ENCODE measurements at places on chromosomes 3 and 15. TPM values are rescaled to one million over a fixed set of nuclear protein-coding genes. Genes with fewer than 3 reads are reported as not detected.

DNA sequence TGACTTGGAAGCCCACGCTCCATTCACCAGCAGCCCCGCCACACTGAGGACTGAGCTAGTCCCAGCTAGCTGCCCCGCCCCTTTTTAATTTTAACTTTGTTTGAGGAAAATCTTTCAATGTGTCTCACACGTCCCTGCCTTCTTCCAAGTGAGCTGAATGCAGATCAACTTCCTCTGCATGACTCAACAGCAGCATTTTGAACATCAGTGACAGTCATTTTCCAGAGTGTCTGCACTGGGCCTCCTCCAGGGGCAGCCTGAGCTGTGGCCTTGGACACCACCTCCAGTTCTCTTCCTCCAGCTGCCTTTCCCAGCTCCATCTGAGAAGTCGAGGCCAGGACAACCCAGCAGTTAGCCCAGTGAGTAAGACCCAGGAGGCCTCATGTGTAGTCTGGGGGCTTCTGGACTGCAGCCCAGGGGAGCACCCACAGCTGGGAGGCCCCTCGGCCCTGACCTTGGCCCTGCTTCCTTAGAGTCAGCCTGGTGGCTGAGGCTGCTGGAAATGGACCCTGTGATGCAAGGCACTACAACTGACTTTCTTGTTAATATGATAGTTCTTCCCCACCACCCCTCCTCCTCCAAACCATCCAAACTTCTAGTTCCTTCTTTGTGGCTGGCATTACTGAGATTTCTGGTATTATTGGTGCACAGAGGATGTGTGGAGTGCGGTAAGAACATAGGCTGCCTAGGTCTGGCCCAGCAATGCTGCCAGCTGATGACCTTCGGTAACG, 21.4 kb upstream of the ESYT3 start:
- no peak for DNase-seq

- no peak for DNase-seq
Measured at GRCh38 chr3:101825904-101826445, 23.3 kb upstream of the NFKBIZ start.

GRCh38 chr3:26989037-26989436, 366.5 kb downstream of the LRRC3B start:
- no peak for DNase-seq

DNA sequence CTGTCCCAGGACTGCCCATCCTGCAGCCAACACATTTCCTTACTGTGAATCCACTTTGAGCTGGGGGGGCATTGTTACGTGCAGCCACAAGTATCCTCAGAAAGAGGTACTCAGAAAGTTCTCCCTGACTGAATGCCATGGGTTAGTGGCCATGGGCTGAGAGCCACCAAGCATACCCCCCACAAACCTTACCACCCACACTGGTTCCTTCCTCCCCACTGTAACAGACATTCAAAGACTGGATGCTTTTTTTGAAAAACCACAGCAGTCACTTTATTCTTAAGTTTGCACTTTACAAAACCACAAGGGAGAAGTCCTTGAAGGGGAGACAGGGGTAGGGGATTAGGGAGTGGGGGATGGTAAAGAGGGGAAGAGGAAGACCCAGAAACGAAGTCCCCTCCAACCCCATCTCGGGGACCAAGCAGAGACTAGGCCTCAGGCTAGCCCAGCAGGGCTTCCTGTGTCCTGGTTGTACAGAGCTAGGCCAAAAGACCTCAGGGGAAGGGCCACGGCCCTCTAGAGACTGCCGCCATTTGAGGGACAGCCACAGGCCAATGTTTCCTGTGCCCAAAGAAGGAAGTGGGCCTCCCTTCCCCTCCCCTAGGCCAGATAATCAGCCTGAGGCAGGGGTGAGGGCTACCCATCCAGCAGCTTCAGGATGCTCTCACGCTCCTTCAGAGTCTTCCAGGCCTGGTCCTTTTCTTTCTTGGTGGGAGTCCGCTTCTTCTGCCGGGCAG, 10.1 kb upstream of the CAMK1 start:
- DNase-seq: no peak

DNA sequence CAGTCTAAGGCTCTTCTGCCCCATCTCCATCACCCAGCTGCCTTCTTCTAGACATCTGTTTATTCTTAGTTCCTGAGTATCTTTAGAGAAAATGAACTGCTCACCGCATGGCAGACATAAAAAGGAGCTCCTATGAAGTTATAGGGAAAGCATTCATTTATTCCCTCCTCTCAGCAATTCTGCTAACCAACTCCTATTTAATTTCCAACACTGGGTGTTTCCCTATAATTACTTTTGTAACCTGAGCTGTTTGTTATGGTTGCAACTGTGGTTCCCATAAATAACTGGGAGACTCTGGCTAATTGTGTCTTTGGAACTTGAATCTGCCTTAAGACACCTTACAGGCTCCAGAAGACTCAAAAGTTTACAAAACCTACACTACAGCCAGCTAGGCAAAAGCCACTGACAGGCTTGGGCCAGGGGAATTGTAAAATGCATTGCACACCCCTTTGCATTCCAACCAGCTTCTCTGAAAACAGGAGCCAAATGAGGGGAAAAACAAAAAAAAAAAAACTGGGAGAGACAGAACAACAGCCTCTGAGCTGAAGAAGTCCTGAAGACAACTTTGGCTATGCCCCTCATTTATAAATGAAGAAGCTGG, 231.5 kb upstream of the FEZF2 start:
- no peak for DNase-seq

DNA sequence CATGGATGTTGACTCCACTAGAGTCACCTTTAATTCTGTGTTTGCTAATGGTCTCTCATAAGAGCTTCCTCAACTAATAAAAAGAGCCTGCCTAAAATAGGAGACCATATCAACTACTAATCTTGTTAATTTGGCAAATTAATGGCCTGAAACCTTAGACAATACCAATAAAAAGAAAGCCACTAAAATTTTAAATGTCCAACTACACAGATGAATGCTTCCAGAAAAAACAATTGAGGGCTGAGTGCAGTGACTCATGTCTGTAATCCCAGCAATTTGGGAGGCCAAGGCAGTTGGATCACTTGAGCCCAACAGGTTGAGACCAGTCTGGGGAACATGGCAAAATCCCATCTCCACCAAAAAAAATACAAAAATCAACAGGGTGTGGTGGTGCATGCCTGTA, 230.9 kb downstream of the NSUN3 start:
- DNase-seq: no peak

DNA sequence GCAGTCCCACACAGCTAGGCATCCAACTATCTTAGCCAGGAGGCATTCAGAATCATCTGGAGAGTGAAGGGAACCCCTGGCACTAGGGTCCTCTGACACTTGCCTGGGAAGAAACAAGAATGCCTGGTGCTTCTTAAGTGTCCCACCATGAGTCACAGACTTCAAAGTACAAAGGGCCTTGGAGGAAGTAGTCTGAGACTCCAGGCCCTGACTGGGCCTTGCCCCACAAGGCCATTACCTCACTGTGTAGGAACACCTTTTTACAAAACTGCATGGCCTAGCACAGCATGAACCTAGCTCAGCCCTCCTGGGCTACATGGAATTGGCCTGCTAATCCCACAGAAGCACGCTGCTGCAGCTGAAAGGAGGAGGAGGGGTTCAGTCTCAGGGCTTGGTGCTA, 104.5 kb upstream of the SLCO2A1 start:
- no peak for DNase-seq

DNA sequence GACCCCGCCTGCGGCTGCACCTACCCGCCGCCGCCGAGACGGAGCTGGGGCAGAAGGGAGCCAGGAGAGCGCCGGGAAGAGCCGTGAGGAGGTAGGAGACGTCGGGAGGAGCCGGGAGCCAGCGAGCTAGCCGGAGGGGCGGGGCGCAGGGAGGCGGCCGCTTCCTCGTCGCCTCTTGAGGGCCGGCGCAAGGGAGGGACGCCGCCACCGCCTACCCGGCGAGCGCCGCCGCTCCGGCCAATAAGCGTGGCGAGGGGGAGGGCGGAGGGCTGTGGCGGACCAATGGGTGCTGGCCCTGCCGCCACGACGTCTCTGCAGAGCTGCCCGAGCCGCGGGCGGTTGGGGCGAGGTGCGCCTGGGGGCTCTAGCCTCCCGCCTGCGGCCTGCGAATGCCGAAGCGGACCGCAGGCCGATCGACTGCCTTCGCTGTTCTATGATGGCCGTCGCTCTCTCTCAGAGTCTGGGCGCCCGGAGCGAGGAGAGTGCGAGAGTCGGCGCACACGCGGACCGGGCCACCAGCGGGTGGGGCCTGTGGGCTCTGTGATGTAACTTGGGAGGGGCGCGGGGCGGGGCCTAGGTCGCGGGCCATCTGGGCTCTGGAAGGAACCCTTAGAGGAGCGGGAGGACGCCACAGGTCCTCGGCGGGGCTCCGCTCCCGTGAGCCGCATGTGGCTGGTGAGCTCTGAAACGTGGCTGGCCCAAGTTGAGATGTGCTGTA, 72.7 kb upstream of the MAP4 start:
- peak; percentile 95 for DNase-seq

DNA sequence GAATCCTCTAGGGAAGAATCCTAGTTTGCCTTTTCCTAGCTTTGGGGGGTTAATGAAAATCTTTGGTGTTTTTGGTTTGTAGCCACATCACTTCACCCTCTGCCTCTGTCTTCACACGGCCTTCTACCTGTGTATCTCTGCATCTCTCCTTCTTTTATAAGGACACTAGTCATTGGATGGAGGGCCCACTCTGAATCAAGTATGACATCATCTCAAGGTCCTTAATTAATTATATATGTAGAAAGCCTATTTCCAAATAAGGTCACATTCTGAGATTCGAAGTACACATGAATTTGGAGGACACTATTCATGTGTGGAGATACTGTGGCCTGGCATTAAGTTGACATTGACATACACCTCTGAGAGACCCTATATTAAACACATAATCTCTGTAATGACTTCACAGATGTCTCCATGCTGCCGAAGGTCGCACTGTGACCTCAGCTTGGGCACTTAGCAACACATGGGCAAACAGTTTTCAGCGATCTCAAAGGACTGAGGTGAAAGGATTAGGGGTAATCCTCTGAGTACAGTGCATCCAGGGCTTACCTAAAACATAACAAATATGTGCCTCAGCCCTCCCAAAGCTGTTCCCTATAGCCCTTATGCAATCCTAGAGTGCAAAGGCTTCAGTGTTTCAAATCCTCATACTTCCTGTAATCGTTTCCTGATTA, 446.0 kb downstream of the FGF12 start:
- DNase-seq: no peak

GRCh38 chr3:69085168-69085832, 563 bp downstream of the ARL6IP5 start:
- DNase-seq: no peak

GRCh38 chr15:70055601-70056051, 42.1 kb downstream of the TLE3 start:
- DNase-seq: no peak

GRCh38 chr15:56339594-56339993, 25.6 kb upstream of the TEX9 start:
- no peak for DNase-seq

- no peak for DNase-seq
Measured at GRCh38 chr3:49769286-49769915, 16.9 kb downstream of the IP6K1 start.

GRCh38 chr3:175018946-175019727, 160.0 kb downstream of the NAALADL2 start:
- no peak for DNase-seq

DNA sequence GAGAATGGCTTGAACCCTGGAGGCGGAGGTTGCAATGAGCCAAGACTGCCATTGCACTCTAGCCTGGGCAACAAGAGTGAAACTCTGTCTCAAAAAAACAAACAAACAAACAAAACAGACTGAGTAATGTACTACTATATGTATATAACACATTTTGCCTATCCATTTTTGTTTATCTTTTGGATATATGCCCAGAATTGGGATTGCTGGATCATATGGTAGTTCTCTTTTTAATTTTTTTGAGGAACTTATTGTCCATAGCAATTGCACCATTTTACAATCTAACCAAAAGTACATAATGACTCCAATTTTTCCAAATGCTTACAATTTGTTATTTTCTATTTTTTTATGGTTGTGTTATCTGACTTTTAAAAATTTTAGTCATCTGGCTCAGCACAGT, 47.3 kb downstream of the GMPS start:
- DNase-seq: no peak

DNA sequence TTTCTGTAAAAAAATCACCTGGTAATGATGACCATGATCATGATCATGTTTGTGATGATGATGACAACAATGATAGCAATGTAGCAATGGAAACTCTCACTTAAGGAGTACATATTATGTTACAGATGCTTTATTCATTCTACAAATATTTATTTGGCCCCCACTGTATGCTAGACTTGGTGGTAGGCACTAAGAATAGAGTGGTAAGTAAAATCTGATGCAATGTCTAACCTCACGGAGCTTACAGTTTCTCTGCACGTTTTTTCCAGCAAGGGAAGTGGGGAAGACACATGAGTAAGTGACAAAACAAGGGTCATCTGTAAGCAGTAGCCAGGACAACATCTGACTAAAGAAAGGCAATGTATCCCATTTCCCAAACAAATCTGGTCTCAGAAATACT, 199.4 kb upstream of the MRPL3 start:
- DNase-seq: no peak

- no peak for DNase-seq
Measured at GRCh38 chr3:110069761-110070160, 732.4 kb upstream of the DPPA4 start.

DNA sequence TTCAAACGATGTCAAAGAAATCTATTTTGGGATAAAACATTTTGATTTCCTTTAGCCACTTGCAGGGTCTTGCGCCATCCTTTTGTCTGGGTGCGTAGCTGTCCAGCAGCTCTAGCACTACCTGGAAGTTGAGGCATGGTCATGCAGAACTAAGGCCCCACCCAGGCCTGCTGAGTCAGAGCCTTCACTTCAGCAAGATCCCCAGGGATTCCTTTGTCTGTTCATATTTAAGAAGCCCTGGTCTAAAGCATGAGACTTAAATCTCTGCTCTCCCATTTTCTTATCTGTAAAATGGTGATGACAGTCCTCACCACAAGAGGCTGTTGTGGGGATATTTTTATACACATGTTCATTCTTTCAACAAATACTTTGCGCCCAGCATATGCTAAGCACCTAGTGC, 99.0 kb upstream of the CTDSPL start:
- DNase-seq: no peak

- DNase-seq: no peak
Measured at GRCh38 chr3:184428561-184429175, 48.8 kb downstream of the CHRD start.

- DNase-seq: no peak
Measured at GRCh38 chr3:170055209-170055608, 17.4 kb downstream of the GPR160 start.

- no peak for DNase-seq
Measured at GRCh38 chr15:45855907-45856579, 221.2 kb downstream of the SQOR start.

DNA sequence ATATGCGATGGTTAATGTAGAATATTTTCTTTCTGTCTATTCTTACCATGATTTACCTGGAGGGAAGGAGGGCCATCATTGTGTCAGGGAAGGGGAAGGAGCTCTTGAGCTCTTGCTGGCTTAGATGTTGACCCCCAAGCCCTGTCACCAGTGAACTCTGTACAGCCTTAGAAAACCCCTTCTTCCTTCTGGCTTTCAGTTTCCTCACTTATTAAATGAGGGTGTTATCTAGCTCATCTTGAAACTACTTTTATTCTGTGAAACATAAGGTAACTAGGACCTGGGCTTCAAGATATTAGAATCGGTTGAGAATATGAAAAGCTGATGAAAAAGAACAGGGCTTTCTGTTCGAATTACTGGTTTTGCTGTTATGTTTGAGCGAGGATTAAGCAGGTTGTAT, 25.1 kb upstream of the UTS2B start:
- no peak for DNase-seq

SNTN gene
- total RNA-seq: not detected

ONECUT1 gene
- not detected for total RNA-seq

OSBPL10 gene
- total RNA-seq: 9.0 TPM

TMC3 gene
- total RNA-seq: under 0.01 TPM

VGLL3 gene
- 1.2 TPM for total RNA-seq

NRG4 gene
- not detected for total RNA-seq

PAQR5 gene
- total RNA-seq: 0.82 TPM

CPNE4 gene
- 14.7 TPM for total RNA-seq

CLDN16 gene
- total RNA-seq: 1.6 TPM
